Right renal cortex interstitium (tissue), 3 donors: ENCODE measurements at places on chromosomes 12 and 14.

DNA sequence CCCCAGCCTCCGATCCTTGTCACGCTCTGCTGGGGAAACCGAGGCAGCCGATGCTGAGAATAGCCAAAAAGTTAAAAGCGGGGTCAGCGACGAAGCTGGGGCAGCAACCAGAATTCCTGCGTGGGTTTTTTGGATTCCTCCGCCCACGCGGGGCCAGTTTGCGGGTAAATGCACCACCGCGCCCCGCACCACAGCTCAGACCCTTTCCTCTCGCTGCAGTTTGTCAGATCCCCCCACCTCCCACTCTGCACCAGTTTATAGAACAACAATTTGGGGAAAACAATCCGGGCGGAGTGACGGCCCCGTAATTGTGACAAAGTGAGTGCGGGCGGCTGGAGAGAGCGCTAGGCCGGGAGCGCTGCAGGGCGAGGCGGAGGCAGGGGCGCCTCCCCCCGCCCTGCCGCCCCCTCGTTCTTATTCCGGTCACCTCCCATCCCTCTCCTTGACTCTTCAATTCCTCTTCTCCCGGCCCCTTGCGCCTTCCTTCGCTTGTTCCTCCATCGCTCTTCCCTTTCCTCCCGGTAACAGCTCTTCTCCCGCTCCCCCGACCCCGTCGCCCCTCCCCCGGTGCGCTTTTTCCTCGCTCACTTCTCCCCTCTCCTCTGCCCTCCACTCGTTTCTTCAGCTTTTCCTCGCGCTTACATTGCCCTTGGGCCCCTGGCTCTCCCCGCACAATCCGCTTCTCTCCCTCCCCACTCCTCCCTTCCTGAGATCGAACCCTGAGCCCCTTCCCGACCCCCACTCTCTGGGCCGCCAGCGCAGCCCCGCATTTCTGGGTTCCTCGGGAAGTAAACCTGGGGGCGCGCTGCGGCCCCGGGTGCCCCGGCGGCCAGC is 646 bp upstream of the DNAJC22 start:
- no peak for DNase-seq

DNA sequence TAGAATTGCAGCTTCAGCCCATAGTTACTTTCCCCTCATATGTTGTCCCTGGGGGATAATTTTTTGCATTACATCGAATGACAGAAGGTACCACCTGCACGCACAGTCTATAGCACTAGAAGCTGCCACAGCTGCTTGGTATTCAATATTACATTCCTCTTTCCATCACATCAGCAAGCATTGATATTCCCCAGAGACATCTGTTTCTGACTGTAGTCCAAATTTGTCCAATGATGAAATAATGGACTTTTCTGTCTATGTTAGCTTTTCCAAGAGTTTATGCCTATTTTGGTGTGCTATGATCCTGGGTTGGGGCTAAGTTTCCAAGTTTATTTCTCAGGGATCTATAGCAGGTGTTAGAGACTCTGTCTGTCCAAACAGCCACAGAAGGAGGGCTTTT is 335.4 kb downstream of the LRIG3 start:
- no peak for DNase-seq

DNA sequence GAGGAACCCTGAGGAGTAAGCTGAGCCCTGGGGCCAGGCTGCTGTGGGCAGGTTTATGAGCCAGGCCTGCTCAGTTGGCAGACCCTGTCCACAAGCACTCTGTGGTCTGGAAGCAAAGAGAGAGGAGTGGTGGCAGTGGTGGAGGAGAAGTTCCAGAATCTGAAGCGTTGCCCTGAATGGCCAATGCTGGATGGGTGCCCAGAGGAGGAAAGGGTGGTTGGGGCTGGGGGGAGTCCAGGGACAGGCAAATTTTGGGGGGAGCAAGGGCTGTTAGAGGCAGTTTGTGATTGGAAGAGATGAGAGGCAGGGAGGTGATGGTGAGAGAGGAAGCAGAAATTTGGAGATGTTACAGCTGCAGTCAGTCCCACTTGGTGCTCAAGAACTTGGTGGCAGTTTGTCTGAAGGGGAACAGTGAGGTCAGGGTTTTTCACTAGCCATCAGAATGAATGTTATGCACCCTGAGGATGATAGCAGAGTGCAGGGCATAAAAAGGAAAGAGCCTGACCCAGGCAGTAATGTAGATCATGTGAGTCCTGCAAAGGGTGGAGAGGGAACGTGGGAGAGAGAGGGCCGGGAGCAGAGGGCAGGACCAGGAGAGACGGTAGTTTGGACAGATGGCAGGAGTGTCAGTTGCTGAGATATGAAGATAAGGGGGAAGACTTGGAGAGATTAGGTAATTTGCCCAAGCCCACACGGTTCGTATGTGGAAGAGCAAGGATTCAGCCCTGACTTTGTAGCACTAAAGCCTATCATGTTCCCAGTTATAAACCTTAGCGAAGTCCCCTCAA is 51.2 kb downstream of the GALNT8 start:
- DNase-seq = no peak

DNA sequence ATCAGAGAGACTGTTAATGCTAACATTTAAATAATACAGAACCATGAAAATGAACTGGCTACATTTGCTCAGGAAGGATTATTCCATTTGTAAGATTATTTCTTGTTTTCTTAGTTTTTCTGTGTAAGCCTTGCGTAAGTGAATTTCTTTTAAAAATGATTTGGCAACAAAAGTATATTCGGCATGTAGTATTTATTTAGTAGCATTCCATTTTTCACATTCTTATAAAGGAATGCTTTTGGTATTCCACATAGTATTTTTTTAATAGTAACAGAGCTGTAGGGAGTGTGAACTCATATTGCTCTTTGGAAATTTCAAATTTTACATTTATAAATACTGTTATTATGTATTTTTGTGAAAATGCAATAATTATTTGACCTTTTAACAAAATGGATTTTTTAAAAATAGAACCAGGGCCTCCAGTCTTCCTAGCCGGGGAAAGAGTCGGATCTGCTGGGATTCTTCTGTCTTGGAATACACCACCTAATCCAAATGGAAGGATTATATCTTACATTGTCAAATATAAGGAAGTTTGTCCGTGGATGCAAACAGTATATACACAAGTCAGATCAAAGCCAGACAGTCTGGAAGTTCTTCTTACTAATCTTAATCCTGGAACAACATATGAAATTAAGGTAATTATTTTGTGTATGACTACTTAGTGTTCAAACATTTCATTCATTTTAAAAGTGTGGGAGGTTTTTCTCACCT is 1.2 kb downstream of the PTPRQ start:
- no peak for DNase-seq
